ENCODE measurements at places on chromosomes 12 and 14.

DNA sequence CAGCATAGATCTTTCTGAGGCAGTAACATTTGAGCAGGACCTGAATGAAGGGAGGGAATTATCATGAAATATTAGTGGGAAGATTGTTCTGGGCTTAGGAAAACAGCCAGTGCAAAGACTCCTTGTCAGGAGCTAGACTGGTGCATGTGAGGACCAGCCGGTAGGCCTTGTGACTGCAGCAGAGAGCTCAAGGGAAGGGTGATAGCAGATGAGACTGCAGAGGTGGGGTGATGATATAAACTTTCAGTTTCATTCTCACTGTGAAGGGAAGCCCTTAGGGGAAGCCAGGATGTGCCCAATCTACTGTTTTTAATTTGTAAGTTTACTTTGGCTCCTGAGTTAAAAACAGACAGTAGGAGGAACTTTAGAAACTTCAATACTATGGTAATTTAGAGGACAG, 12.4 kb downstream of the IL22 start:
- DNase-seq: no peak

GRCh38 chr12:49368240-49368600, 958 bp downstream of the SPATS2 start:
- no peak for DNase-seq

DNA sequence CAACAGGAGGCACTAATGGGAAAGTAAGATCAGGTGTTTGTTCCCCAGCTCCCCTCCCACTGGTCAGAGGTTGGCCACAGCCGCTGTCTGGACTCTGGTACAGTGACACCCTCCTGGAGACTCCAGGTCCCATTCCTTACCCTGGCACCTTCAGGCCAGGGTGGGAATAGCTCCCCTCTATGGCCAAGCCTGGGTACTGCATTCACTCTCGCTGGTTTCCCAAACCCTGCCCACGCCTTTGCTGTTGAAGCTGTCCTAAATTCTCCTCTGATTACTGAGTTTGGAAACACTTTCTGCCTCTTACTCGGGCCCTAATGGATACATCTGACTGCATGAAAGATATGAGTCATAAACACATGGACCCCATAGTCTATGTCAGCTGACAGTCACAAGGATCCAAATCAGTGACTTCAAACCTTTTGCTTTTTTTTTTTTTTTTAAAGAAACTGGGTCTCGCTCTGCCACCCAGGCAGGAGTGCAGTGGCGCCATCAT, 17.9 kb downstream of the HRK start:
- peak; percentile 91 for DNase-seq

GRCh38 chr12:105671720-105672119, 341.2 kb downstream of the C12orf75 start:
- DNase-seq: no peak

GRCh38 chr12:105256011-105256410, 20.0 kb upstream of the APPL2 start:
- DNase-seq: no peak

DNA sequence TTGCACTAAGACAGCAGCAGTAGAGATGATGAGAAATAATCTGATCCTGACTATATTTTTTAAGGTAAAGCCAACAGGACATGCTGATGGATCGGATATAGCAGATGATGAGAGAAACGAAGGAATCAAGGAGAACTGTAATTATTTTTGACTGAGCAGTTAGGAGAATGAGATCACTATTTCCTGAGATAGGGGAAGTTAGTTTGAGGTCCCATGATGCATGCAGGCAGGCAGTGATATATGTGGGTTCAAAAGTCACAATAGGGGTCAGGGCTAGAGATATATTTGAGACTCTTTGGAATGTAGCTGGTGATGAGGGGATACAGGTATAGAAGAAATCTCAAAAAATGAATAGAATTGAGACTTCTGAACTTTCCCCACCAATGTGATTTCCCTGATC, 107.6 kb downstream of the GTF2A1 start:
- DNase-seq: no peak

GRCh38 chr14:69695322-69696203, 71.4 kb upstream of the SRSF5 start:
- no peak for DNase-seq

GRCh38 chr12:120940799-120941198, 36.6 kb upstream of the SPPL3 start:
- DNase-seq: no peak

GRCh38 chr14:21626491-21627230, 8.1 kb downstream of the OR10G2 start:
- DNase-seq: no peak

GRCh38 chr14:53386362-53386761, 233.2 kb upstream of the DDHD1 start:
- DNase-seq: no peak

DNA sequence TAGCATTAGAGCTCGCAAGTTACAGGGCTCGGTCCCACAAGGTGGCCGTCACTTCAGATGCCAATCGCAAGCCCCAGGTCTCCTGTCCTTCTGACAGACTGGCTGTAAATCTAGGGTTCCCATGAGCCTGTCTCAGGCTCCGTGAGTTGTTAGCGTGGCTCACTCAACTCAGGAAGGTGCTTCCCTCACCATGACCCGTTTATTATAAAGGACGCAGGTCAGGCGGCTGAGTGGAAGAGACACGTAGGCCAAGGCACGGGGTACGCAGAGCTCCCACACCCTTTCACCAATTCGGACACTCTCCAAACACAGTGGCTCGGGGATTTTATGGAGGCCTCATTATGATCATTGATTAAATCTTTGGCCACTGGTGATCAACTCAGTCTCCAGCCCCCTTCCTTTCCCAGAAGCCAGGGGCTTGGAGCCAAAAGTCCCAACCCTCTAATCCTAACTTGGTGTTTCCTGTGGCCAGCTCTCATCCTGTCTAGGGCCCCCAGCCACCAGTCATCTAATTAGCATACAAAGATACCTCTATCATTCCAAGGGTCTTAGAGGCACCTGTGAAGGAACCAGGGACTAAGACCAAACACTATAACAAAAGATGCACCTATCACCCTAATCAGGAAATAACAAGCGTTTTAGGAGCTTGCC, 25.8 kb upstream of the LRTM2 start:
- no peak for DNase-seq

DNA sequence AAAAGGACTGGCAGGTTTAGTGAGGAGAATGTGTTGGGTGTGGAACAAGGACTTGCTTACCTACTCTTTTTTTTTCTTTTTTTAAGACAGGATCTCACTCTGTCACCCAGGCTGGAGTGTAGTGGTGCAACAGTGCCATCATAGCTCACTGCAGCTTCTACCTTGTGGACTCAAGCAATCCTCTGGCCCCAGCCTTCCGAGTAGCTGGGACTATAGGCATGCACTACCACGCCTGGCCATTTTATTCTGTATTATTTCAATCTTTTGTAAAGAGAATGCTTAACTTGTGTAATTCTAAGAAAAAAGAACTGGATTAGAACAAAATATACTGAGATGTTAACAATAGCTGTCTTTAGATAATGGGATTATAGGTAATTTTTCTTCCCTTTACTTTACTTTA, 1.9 kb upstream of the VRTN start:
- no peak for DNase-seq

GRCh38 chr14:52735921-52736489, 6.0 kb downstream of the STYX start:
- DNase-seq: no peak

DNA sequence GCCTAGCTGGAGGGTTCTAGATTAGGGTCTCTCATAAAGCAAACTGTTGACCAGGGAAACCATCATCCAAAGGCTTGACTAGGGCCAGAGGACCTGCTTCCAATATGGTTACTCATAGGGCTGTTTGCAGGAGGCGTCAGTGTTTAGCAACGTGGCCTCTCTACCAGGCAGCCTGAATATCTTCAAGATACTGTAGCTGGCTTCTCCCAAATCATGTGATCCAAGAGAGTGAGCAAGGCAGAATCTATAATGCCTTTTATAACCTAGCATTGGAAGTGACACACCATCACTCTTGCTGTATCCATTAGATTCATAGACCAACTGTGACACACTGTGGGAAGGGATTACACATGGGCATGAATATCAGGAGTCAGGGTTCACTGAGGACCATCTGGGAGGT, 17.3 kb downstream of the TPH2 start:
- DNase-seq: no peak

DNA sequence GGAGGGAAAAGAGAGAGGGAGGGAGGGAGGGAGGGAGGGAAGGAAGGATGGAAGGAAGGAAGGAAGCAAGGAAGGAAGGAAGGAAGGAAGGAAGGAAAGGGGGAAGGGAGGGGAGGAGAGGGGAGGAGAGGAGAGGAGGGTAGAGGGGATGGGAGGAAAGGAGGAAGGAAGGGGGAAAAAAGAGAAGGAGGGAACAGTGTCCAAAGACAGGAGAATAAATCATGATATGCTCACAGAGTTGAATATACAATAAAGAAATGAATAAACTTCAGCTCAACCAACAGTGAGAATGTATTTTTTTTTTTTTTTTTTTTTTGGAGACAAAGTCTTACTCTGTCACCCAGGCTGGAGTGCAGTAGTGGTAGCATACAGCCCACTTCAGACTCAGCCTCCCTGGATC, 4.0 kb downstream of the OR6J1 start:
- DNase-seq: no peak

GRCh38 chr12:65539023-65539422, 260.5 kb downstream of the MSRB3 start:
- no peak for DNase-seq

DNA sequence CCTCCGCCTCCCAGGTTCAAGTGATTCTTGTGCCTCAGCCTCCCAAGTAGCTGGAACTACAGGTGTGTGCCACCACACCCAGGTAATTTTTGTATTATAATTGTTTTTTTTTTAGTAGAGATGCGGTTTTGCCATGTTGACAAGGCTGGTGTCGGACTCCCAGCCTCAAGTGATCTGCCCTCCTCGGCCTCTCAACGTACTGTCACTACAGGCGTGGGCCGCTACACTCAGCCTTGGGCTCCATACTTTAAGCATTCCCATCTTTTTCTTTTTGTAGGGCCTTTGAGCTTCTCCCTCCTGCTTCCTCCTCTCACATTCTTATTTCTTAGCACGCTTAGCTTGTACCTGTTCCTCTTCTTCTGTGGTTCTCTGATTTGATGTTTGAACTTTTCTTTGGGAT, 62.8 kb downstream of the SERPINA3 start:
- no peak for DNase-seq

DNA sequence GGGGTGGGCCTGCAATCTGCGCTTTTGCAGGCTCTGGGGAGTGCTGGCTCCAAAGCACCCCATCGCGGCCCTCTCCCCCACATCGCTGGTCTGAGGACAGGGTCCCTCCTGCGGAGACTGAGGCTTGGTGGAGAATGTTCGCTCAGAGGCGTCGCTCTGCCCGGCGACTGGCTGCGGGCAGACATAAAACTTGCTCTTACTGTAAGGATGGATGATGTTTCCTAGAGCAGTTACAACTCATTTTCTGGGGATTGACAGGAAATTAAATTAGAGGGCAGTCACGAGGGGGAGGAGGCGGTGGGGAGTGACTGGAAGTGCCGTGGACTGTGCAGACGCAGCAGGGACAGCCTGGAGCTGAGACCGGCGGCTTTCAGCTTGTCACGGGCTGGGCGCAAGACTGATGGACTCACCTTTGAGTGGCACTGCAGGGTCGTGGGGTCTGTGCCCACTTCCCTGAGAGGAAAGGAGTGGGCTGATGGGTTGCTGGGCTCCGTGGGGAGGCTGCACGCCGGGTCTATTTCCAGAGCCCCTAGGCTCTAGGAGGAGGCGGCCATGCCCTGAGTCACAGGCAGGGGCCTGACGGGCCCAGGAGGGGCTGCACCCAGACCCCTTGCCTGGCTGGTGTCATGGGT, 32.8 kb downstream of the NOC4L start:
- DNase-seq: no peak

- DNase-seq: no peak
Measured at GRCh38 chr14:90820958-90821357, 4.7 kb upstream of the TTC7B start.
